ENCODE measurements at places on chromosomes 5 and 9. TPM values are rescaled to one million over a fixed set of nuclear protein-coding genes. Genes with fewer than 3 reads are reported as not detected.
A peak's percentile ranks its signal among the peaks of the same experiment; 100 is the strongest.

GRCh38 chr5:40037713-40038112 is 612.9 kb upstream of the DAB2 start:
- no peak for DNase-seq

DNA sequence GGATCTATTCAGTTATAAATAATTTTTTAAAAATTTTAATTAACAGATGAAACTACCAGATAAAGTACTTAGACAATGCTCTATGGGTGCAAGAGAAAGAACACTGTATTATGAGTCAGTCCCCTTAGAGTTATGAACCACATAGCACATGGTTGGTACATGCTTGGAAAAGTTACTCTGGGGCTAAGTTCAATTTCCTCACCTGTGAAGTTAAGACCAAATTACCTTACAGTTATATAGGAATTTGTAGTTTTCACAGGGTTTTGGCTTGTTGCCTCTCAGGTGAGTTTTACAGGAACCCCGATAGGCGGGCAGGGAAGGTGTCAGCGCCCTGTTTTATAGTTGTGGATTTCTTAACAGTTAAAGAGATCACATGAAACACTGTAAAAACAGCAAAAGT is 1.2 kb downstream of the PANK3 start:
- DNase-seq: peak; percentile 31

DNA sequence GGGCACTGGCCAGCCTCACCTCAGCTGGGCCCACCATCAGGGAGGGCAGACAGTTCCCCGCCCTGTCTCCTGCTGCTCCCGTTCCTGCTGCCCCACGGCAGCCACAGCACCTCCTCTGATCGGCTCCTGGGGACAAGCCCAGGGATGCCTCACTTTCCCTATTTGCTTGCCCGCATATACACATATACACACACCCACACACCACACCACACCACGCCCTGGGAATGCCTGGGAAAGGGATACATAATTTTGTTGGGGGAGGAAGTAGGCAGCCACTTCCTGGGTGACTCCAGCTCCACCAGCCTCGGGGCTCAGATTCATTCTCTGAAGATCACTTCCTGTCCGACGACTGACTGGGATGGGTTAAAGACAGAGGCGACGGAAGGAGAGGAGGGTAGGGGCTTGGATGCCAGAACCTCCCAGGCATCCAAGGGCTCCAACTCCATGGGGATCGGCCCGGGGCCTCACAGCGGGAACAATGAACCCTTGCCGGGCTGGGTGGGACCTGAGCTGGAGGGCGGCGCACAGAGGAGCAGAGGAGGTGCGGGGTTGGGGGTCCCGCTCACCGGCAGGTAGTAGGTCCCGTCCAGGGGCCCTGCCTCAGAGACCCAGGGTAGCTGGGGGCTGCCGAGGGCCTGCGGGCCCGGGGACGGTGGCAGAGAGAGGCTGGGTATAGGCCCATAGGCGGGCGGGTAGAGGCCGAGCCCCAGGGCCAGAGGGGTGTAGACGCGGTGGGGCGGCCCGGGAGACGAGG is 2.0 kb upstream of the MZB1 start:
- DNase-seq: no peak

Gene PCDH12
- under 0.01 TPM for total RNA-seq

Gene OR1Q1
- total RNA-seq: not detected

Gene PCDHB3
- 2.0 TPM for total RNA-seq

Gene SPAG8
- total RNA-seq: 1.4 TPM

All from LHCN-M2 (cell line).